EL (cell line): ENCODE measurements at places on chromosomes 11 and 22.

DNA sequence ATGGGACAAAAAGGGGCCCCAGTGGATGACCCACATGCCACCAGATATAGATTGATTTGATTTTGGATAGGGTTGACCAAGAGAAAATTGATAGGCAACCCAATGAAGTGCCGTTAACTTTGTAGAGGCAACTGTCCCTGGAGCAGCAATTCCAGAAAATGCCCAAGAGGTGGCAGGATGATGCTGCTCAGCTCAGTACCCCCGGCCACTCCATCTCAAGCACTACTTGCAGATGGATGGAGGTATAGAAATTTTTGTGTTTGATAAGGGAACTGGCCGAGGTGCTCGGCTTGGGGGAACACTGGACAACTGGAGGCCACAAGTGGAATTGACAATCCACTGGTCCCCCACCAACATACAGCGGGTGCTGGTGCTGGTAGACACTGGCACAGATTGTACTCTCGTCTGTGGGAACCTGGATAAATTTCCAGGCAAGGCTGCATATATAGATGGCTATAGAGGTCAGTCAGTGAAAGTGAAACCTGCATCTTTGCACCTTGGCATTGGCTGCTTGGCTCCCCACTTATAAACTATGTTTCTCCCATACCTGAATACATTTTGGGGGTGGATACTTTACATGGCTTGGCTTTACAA, 86.3 kb downstream of the CCDC83 start:
- DNase-seq: peak; percentile 69

DNA sequence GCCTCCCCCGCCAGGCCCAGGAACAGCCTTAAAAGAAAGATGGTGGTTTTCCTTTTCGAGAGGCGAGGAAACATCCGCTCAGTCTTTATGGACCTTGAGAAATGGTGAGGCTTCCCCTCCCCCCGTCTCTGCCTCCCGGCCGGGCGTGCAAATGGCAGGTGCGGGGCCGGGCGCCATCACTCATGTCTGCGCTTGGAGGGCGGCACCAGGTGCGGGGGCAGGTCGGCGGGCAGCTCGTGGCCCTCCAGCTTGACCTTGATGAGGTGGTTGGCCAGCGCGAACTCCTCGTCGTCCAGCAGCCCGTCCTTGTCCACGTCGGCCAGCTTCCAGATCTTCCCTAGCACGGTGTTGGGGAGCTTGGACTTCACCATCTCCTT, 9.7 kb upstream of the CDC42BPG start:
- no peak for DNase-seq

- DNase-seq: no peak
These were observed 12.4 kb downstream of the PLEKHA7 start for GRCh38 chr11:17001806-17002205.

- no peak for DNase-seq
These were observed 1.7 kb downstream of the CYB5R2 start for GRCh38 chr11:7671347-7672215.

- no peak for DNase-seq
These were observed 16.0 kb upstream of the TMPRSS4 start for GRCh38 chr11:118060869-118061268.

DNA sequence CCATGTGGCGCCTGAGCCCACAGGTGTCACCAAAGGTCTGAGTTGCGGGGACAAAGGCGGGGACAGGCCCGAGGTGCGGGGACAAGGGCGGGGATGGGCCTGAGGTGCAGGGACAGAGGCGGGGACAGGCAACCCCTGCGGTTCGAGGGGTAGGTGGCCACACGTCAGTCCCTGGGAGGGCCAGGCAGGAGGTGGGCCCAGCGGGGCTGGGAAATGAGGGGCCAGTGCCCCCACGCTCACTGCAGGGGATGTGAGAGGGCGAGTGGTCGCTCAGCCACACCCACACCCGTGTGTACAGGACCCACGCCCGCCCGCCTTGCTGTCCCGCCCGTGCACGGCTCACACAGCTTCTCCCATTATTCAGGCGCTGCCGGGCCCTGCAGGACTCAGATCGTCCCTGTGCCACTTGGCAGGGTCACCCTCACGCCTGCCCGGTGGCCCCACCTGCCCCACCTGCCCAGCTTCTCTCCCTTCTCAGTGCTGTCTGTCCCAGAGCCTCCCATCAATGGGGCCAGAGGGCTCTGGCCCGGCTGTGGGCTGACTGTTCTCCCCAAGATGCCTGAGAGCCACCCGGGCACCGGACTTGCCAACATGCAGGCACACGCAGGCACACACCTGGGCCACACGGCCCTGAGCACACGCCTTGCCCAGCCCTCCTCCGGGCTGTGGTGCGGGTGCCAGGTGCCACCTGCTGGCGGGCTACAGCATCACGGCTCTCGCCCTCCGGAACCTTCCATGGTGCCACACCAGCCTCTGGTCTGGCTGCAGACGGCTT, 14.2 kb upstream of the MUC6 start:
- peak; percentile 57 for DNase-seq

GRCh38 chr11:130858215-130858614, 58.1 kb downstream of the SNX19 start:
- DNase-seq: no peak

GRCh38 chr11:106156290-106156937, 79.0 kb downstream of the AASDHPPT start:
- peak; percentile 57 for DNase-seq

DNA sequence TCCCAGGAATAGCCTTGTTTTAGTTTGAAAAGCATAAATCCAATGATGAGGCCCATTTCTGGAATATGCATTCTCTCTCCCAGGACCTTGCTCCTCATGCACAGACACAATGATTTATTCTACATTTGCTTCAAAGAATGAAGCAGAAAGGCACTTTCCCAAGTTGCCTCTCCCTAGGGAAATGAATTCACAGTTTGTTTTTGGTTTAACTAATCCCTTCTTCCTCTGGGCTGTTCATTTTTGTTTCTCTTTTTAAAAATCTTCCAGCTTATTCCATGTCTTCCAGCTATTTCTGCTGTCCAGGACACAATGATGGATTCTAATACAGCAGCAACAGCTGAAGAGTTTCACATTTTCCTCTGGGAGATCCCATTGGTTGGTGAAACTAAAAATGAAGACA, 1529.2 kb upstream of the TENM4 start:
- DNase-seq: no peak

- DNase-seq: no peak
These were observed 13.3 kb downstream of the MYRF start for GRCh38 chr11:61765550-61766253.

DNA sequence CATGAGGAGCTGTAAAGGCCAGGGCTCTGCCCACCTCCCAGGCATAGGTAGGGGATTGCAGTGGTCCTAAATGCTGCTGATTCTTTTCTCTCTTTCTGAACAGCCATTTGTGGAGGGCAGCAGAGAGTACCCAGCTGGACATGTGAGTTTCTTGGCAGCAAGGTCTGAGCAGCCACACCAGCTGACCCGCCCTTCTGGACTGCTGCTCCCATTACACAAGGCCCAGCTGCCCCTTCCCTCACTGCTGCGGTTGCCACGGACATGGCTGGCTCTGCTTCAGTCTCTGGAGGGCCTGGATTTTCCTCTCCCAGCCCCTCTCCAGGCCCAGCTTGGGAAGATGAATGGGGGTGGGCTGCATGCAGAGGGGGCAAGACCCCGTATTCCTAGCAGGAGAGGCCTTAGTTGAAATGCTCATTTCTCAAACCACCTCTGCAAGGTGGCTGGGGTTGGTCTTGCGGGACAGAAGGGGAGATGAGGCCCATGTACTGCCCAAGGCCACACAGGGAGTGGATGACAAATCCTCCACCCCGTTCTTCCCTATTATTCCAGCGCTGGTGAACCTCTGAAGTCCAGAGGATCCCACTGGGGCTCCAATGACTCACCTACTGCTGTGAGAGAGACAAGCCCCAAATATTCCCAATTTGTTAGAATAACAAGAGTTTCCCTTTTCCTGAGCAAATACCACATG, 4.6 kb downstream of the LGALS12 start:
- peak; percentile 53 for DNase-seq

DNA sequence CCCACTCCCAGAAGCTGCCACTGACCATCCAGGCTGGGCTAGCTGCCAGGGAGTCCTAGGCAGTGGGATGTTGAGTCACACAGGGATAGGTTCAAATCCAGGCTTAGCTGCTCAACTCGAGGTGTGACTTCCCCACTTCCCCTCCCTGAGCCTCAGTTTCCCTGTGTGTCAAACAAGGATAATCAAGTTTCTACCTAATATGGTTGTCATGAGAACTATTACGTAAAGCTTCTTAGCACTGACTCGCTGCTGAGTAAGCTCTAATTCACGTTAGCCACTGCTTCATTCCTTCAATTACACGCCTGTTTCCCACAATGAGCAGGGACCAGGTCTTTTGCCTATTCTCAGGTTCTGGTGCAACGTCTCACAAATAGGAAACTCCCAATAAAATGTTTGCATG, 67.7 kb downstream of the SEZ6L start:
- peak; percentile 13 for DNase-seq

- no peak for DNase-seq
These were observed 37.5 kb downstream of the IRAG1 start for GRCh38 chr11:10655943-10656576.

- no peak for DNase-seq
These were observed 10.3 kb downstream of the PLAAT2 start for GRCh38 chr11:63552921-63553320.

DNA sequence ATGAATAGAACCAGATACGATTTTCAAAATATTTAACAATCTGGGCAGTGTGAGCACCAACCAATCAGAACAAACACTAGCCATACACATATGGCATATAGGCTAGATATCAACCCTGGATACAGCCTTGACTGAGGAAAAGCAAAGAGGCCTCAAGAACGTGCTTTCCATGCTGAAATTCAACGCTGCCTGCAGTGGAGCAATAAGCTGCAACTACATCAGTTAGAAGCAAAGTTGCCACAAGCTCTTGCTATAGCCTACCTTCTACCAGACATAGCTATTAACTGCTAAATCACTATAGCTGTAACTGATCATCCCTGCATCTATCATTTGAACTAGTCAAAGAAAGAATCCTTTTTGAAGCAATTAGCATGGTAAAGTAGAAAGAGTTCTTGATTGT, 42.5 kb downstream of the DENND5A start:
- DNase-seq: no peak

GRCh38 chr11:20158597-20159257, 1.5 kb downstream of the DBX1 start:
- peak; percentile 57 for DNase-seq

- no peak for DNase-seq
These were observed 1420.7 kb downstream of the TBC1D22A start for GRCh38 chr22:48182846-48183805.

GRCh38 chr11:8030526-8031247, 43.5 kb downstream of the EIF3F start:
- no peak for DNase-seq

GRCh38 chr11:109648804-109649203, 226.8 kb downstream of the C11orf87 start:
- DNase-seq: no peak

- no peak for DNase-seq
These were observed 90.8 kb downstream of the TECTA start for GRCh38 chr11:121191818-121192217.

DNA sequence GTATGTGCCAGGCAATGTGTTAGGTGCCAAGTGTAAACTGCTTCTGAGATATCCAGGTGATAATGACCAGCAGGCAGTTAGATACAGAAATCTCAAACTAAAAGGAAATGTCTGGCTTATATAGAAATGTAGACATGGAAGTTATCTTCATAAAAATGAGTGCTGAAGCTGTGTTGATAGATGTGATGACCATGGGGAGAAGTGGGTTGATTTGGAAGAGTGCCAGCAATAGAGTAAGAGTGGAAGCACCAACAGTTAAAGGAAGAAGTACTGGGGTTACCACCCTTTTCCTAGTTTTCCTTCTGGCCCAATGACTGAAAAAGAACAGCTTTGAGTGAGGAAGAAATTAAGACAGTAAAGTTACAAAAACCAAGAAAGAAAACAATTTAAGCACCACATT, 68.5 kb downstream of the C2CD3 start:
- no peak for DNase-seq

GRCh38 chr22:19664951-19665783, 49.1 kb upstream of the SEPTIN5 start:
- no peak for DNase-seq

DNA sequence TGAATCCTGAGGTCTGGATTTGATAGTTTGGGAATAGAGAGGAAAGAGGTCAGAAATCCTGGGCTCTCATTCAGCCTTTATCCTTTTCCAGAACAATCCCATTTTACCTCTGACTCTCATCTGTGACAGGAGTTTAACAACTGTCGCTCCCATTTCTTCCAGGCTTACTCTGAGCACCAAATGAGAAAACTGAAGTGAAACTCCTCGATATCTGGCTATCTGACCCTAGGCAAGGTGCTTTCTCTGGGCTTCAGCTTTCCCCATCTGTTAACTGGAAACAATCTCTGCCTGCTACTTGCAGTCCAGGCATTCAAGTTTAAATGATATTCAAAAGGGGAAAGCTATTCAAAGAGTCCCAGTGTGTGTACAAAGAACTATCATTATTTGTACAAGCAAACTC, 50.1 kb downstream of the NRXN2 start:
- no peak for DNase-seq

DNA sequence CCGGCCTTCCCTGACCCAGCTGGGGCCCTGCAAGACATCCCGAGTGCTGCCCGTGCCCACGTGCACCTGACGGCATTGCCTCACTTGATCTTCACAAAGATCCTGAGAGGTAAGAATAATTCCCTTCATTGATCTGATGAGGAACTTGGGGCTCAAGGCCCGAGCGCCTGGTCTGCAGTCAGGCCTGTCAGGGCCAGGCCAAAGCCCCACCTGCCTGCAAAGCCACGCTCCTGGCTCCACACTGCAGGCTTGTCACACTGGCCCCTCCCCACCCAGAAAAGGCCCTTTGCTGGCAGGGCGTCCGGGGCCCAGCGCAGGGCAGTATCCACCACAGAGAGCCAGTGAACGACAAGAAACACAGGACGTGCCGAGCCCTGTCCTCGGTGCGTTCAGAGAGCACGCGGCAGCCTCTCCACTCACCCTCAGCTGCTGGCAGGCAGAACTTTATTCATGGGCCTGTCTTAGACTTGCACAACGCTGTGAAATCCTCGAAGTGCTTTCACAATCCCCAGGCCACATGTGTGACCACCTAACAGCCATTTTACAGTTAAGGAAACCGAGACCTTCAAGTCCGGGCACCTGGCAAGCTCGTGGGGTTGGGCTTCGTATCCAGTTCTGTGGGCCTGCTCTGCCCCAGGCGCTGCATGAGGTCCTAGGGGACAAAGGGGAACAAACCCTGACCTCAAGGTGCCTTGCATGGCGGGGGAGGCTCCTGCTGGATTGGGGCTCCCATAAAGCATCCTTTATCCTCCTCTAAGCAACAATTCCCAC, 14.8 kb downstream of the KIAA0930 start:
- no peak for DNase-seq

- DNase-seq: no peak
These were observed 39.5 kb upstream of the CLNS1A start for GRCh38 chr11:77677138-77677537.

- no peak for DNase-seq
These were observed 20.7 kb upstream of the FAM181B start for GRCh38 chr11:82754410-82754809.

GRCh38 chr22:32583921-32584335, 109.3 kb downstream of the FBXO7 start:
- no peak for DNase-seq
